Activated T-helper 17 cell treated with anti-CD3 and anti-CD28 coated beads, Interleukin-2, amount 50 U/mL, for 72 hours (primary cell): ENCODE measurements at places on chromosomes 4 and X.

DNA sequence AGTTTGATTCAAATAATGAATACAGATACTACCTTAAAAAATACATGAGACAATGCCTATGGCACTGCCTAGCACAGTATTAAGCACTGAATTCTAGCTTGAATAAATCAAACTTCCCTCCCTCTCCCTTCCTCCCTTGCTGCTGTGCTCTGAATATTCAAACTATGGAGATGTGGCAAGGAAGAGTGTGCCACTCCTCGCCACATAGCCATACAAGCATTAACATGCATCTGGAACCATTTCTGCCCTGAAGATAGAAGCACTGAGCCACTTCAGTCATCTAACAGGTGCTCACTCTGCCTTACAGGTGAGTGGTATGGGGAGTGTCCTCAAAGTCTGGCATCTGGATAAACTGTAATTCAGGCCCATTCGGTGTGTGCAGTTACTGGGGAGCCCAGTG, 276.9 kb downstream of the ARHGAP24 start:
- no peak for ATAC-seq

DNA sequence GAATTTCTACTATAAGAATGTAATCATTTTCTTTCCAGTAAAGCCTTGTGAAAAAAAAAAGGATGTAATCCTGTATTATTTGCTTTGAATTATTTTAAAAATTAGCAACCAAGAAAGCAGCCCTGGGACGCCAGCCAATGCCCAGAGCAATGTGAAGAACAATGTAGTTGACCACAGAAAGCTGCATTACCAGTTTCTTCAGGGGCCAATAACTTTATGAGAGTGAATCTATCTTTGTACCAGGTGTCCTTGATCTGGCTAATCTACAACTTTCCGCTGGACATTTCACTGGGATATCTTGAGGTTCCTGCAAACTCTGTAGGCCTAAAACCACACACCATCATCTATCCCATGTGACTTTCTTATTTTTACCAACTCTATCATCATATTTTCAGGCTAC, 7.6 kb upstream of the KLHL2 start:
- no peak for ATAC-seq

- ATAC-seq: peak; percentile 61
Measured at GRCh38 chr4:37452952-37453280, 208.4 kb downstream of the NWD2 start.

GRCh38 chr4:185941461-185941860, 127.5 kb upstream of the TLR3 start:
- ATAC-seq: no peak

- no peak for ATAC-seq
Measured at GRCh38 chr4:86452924-86453531, 93.2 kb upstream of the MAPK10 start.

- ATAC-seq: no peak
Measured at GRCh38 chr4:71406459-71406963, 67.7 kb downstream of the SLC4A4 start.

DNA sequence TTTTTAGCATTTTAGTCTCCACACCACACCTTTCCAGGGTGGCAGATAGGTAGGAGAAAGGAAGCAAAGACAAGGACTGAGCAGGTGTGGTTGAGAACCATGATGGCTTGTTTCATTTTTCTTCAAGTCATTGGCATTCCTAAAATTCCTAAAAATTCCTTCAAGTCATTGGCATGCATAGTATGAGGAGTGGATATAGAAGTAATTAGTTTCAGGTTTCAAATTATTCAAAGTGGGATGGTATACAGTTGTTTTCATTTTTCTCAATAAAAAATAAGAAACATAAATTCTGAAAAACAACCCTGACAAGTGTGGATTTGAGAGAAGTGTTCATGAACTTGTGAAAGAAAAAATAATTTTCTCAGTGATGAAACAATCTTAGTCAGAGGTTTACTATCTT, 22.3 kb upstream of the HERC3 start:
- ATAC-seq: no peak

DNA sequence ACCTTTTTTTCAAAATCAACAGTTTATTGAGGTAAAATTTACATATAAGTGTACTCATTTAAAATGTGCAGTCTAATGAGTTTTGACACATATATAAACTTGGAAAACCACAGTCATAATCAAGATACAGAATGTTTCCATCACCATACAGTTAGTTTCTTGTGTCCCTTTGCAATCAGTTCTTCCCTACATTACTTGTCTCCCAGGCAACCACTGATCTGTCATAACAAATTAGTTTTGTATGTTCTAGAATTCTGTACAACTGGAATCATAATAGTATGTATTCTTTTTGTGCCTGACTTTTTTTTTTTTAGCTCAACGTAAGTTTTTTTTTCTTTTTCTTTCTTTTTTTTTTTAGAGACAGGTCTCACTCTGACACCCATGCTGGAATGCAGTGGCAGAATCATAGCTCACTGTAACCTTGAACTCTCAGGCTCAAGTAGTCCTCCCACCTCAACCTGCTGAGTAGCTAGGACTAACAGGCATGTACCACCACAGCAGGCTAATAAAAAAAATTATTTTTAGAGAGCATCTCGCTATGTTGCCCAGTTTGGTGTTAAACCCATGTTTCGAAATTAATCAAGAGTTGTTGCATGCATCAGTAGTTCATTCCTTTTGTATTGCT, 26.9 kb downstream of the ARFIP1 start:
- ATAC-seq: peak; percentile 42

DNA sequence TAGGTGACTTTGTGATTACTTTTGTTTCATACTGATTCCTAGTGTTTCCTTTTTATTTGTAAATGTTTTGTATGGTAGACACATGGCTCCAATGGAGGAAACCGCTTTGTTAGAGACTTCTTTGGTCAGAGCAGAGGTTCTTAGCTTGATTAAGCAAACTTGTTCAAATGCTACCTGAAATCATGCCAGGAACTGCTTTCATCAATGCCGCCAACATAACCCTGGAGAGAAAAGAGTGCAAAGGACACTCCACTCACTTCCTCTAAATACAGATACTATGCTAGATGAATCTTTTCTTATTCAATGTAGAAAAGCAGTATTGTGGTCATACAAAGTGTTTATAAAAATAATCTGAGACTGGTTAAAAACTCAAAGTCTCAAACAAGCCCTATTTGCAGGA, 25.7 kb upstream of the COX7B2 start:
- no peak for ATAC-seq

DNA sequence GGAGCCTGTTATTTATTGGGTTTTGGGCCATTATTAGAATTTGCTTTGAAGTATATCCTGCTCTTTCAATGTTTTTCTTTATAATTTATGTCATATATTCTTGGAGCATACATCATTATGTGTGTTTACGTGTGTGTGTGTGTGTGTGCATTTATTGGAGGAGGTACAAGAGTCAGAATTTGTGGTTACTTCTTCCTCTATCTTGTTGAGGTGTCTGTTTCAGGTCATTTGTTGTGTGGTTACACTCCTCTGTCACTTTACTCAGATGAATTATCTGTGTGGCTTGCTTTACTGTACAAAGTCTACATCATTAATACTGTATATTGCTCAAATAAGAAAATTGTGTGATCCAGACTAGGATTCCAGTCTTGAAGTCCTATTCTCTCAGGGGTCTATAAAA, 1957.4 kb upstream of the TENM3 start:
- ATAC-seq: no peak

GRCh38 chr4:163440040-163440439, 33.5 kb downstream of the TKTL2 start:
- no peak for ATAC-seq

DNA sequence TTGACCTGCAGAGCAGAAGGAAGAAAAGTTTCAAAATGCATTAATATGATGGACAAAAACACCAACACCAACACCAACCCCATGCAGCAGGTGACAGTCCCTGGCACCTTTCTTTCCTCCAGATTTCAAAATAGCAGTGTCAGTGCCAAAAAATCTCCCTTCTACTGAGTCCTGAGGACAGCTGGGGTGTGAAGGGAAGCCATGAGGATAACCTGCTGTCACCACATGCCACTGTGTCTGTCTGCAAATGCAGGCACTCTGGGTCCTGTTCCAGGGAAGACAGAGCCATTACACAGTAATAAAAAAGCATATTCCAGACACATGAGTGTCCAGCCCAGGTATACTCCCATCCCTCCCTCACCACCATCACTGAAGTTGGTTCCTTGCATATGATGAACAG, 187.5 kb downstream of the BMP15 start:
- no peak for ATAC-seq

GRCh38 chr4:171846232-171846631, 33.0 kb downstream of the GALNTL6 start:
- no peak for ATAC-seq

DNA sequence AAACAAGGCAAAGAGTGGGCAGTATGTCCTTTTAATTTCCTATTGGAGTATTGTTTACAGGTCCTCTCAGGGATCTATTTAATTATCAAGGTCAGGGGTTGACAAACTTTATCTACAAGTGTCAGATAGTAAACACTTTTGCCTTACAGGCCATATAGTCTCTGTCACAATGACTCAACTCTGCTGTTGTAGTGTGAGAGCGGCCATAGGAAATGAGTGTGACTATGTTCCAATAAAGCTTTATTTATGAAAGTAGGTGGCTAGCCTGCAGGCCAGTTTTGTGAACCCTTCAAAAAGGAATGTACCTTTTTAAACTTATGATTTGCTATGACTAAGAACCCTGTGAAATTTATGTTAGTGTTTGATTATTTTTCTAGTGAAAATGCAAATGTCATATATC, 156.1 kb downstream of the GPAT3 start:
- peak; percentile 29 for ATAC-seq

DNA sequence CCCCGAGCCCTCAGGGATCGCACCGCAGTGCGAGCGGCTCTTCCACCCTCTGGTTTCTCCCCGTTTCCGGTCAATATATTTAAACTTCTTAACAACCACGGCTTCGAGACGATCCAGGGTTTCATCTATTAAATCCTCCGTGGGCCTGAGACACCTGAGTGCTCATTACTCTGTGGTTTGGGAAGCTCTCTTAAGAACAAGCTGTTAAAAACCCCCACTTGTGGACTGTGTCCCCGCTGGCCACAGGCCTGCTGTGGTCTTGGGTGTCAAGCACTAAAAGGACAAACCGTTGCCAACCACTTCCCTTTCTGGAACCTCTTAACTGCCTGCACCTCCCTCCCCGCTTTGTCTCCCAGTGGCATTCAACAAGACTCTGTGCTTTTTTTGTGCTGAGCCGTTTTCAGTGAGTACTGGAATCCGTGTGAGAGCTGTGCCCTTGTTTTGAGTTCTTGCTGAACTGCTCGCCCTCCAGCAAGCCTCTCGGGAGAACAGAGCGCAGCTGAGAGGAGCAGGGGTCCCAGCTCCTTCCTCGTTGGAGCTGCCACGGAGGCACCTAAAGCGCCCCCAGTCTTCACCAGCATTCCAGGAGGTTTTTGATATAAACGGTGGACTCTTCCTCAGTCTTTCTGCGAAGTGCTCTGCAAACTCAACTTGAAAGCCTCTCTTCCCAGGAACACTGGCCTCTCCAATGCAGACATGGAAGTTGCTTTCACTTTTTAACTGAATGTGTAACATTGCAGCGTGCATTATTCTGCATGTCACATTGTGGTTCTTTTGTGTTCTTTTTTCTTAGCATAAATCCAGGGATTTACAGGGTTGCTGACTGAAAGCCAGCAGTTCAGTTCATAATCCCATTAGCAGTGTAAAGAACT, 691 bp upstream of the IGFBP7 start:
- ATAC-seq: peak; percentile 34

GRCh38 chrX:55028040-55028439, 2.7 kb downstream of the ALAS2 start:
- ATAC-seq: no peak

GRCh38 chrX:17546356-17546755, 171.4 kb downstream of the NHS start:
- ATAC-seq: no peak

DNA sequence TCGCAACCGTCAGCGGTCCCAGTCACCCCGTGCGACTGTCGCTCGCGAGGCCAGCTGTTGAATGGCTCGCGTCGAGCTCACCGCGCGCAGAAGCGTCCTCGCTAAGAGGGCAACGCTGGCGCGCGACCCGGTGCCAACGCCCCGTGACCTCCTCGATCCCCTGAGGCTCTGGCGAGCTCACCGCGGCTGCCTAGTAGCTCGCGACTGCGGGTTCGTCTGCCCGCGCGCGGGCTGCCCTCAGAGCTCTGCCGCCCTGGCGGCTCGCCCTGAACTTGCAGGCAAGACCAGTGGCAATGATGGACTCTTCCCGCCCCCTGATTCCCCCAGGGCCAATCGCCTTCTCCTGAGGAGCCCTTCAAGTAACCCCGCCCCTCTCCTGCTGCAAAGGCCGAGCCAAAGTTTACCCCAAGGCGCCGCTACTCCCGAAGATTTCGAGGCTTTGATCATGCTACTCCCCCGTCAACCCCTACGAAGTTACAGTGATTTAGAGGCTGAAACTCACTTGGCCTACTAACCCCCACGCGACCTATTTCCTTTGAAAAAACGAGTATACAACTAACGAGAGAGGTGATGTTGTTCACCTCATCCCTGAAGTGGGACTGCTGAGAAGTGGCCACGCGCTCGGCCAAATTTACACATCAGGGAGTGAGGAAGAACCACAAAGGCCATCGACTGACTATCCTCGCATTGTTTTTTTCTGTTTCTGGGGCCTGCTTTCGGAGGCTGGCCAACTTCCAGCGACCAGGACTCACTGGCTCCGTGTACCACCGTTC, 37.5 kb downstream of the PGRMC1 start:
- peak; percentile 93 for ATAC-seq

- ATAC-seq: no peak
Measured at GRCh38 chr4:158003212-158003611, 169.6 kb downstream of the GASK1B start.

- ATAC-seq: no peak
Measured at GRCh38 chrX:118181030-118181429, 64.4 kb upstream of the KLHL13 start.

GRCh38 chr4:19583827-19584569, 667.7 kb upstream of the SLIT2 start:
- ATAC-seq: no peak

DNA sequence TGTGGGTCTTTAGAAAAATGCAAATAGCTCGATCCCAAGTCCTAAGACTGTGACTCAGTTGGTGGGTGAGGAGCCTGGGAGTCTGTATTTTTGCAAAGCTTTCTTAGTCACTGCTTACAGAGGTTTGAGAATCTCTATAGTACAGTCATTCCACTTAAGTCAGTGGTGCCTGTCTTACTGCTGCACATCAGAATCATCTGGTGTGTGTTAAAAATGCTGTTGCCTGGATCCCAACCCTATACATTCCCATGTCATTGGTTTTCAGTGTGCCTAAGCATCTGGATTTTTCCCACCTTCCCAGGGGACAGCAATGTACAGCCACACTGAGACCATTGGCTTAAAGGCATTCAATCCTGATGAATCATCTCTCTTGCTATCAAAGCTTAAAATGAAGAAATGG, 21.0 kb upstream of the GEMIN8 start:
- peak; percentile 82 for ATAC-seq

- no peak for ATAC-seq
Measured at GRCh38 chrX:23557070-23557469, 110.2 kb upstream of the PRDX4 start.
